Stimulated activated CD4-positive, alpha-beta T cell treated with anti-CD3 and anti-CD28 coated beads, Interleukin-2, amount 100 ng/mL, for 48 hours (primary cell): ENCODE measurements at places on chromosomes 1 and 21.

GRCh38 chr21:42374457-42374856 is 8.1 kb upstream of the TFF1 start:
- DNase-seq: no peak

GRCh38 chr21:45280969-45281368 is 6.7 kb downstream of the POFUT2 start:
- DNase-seq: no peak

DNA sequence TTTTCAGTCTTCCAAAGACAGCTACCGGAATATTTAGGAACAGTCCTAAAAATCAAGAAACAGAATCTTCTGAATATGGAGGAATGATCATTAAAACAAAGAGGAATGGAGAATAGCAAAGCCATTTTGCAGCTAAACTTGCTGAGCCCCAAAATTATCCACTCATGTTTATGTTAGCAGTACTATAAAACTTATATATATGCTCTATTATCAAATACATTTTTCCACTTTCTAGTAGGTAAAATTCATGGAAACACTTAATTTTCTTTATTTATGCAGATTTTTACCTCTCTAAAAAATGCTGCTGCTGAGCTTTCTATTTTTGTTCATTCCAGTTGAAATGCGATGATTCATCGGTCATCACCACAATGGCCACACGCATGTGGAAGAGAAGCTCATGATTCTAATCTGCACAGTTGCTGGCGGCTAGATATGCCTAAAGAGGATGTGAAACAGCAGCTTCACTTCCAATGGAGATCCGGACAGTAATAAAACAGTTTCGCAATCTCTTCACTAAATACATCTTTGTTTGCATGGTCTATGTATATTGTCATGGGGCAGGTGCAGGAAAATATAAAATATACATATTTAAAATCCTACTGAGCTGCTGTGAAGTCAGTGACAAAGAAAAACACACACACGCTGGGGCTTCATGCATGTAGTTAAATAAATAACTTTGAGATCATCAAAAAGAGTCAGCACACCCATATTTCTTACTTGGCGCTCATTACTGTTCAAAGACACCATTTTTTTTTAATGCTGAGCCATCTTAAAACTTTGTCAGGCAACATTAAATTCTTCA is 292.2 kb downstream of the SMYD3 start:
- no peak for DNase-seq

- DNase-seq: no peak
Observed at GRCh38 chr1:37040773-37041172, 6.5 kb upstream of the GRIK3 start.

GRCh38 chr1:211259638-211260126 is 516 bp downstream of the RCOR3 start:
- no peak for DNase-seq

GRCh38 chr1:155649676-155650075 is 38.9 kb downstream of the YY1AP1 start:
- DNase-seq: no peak

GRCh38 chr1:220149742-220150141 is 55.8 kb downstream of the IARS2 start:
- no peak for DNase-seq

- no peak for DNase-seq
Observed at GRCh38 chr1:51928896-51929295, 50.4 kb upstream of the NRDC start.

DNA sequence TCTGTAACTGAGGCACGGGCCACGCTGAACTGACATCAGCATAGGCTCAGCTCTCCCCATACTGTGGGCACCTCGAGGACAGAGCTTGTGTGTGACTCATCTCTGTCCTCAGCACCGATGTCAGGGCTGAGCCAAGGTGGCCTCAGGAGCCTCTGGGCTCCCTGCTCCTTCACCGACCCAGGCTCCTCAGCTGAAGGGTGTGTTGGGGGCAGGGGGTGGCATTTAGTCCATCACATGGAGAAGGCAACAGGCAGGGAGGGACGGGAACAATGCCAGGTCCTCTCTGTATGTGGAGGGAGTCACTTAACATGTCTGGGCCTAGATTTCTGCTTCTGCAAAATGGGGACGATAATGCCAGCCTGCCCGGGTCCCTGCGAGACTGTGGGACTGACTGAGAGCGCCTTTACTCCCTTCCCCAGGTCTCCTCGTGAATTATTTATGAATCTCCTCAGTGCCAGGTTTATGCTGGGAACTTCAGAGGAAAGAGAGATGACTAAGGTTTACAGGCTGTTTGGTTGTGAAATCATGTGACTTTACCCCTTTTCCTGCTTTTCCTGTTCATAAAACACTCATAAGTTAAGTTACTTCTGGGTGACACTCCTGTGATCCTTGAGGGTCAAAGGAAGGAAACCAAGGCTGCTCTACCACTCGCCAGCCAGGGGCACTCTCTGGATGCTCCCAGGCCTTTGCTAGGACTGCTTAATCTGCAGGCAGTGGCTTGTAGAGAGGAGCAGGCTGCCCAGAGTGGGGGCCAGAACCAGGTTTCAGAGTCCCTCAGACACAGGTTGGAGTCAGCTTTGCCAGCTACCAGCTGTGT is 16.2 kb downstream of the TTC39A start:
- no peak for DNase-seq
